Nephron progenitor cell (in vitro differentiated cells): ENCODE measurements at places on chromosomes 5 and 9.
A peak's percentile ranks its signal among the peaks of the same experiment; 100 is the strongest.

- DNase-seq: no peak
These were observed 196.5 kb downstream of the ZNF608 start for GRCh38 chr5:124549891-124550436.

GRCh38 chr5:116980581-116980980 lies 406.0 kb upstream of the SEMA6A start:
- DNase-seq: no peak

- no peak for DNase-seq
These were observed 71.1 kb downstream of the OLFM1 start for GRCh38 chr9:135158564-135158937.

DNA sequence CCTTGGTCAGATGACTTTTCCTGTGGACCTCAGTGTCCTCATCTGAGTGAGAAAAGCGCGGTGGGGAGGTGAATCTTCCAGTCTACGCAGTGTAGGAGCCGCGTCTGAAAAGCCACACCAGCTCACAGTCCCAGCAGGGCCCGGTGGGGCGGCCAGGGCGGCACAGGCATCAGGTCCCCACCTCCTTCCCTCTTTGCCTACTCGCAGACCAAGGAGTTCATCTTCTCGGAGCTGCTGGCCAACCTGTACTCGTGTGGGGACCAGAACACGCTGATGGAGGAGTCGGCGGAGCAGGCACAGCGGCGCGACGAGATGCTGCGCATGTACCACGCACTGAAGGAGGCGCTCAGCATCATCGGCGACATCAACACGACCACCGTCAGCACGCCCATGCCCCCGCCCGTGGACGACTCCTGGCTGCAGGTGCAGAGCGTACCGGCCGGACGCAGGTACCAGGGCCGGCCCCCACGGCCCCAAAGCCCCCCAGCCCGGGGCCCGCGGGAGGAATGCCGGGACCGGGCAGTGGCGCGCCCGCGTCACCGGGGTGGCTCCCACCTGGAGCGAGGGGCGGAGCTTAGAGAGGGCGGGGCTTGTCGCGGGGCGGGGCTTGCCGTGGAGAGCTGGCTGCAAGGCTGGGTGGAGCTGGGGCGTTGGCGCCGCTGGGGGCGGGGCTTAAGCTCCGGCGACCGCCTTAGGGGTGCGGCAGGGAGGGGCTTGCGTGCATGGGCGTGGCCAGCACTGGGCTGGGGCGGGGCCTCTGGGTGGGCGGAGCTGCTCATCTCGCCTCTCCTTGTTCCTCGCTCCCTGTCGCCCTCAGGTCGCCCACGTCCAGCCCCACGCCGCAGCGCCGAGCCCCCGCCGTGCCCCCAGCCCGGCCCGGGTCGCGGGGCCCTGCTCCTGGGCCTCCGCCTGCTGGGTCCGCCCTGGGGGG lies 25.6 kb downstream of the GOLGA2 start:
- DNase-seq: peak; percentile 99

- DNase-seq: peak; percentile 66
These were observed 1.9 kb upstream of the SPDL1 start for GRCh38 chr5:169581580-169582227.
